Retina (tissue), 1 donor: ENCODE measurements at places on chromosomes 16 and 17.

DNA sequence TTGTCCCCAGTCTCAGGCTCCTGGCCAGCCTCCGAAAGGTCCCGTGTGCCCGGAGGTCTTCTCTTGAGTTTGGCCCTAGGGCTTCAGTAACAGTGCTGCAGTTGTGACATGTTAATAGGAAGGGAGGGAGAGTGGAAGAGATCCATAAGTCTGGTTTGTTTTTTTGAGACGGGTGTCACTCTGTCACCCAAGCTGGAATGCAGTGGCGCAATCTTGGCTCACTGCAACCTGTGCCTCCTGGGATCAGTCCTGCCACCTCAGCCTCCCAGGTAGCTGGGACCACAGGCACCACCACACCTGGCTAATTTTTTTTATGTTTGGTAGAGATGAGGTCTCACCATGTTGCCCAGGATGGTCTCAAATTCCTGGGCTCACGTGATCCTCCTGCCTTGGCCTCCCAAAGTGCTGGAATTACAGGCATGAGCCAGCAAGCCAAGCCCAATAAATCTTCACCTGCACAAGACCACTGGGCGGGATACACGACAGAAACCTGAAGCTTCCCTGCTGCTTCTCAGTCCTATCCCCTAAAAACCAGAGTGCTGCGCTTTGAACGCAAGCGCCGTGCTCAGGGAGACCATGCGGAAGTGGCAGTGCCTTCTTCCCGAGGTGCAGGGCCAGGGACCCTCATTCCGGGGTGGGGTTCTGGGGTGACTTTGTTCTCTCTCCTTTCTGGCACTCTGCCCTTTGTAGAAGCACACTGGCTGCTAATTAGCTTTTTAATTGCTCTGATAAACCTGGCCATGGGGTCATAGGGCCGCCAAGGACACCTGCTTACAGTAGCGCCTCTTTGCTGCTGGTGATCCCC, 10.9 kb downstream of the TRAF7 start:
- no peak for DNase-seq

DNA sequence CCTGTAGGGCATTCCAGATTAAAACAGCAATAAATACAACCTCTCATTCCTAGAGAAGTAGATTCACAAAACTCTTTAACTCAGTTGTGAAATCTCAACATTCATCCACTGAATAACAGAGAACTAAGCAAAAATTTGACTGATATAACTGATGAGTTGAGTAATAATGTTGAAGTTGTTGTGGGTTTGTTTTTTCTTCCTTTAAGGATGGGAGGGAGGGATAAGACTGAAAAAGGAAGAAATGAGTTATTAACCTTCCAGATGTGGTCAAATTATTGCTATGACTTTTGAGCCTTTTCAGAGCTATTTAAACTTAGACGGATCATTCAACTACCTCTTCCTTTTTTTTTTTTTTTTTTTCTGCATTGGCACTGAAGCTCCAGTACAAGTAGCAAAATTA, 38.6 kb downstream of the SKAP1 start:
- DNase-seq, result no peak

DNA sequence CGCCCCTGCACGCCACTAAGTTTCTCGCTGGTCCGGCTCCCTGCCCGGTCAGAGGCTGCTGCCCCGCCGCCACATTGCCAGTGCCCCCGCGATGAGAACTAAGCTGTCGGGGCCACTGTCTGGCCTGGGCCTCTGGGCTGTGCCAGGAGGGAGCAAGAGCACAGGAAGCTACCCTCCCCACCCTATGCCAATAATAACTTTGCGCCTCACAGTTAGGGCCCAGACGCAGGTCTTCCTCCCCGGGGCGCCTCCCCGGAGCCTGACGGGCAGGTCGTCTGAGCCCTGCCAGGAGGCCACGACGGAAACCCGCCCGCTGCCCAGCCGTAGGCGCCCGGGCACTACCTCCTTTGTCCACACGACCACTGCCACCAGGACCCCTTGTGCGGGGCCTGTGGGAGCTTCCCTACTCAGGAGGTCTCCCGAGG, 1.5 kb downstream of the ZFPM1 start:
- no peak for DNase-seq

DNA sequence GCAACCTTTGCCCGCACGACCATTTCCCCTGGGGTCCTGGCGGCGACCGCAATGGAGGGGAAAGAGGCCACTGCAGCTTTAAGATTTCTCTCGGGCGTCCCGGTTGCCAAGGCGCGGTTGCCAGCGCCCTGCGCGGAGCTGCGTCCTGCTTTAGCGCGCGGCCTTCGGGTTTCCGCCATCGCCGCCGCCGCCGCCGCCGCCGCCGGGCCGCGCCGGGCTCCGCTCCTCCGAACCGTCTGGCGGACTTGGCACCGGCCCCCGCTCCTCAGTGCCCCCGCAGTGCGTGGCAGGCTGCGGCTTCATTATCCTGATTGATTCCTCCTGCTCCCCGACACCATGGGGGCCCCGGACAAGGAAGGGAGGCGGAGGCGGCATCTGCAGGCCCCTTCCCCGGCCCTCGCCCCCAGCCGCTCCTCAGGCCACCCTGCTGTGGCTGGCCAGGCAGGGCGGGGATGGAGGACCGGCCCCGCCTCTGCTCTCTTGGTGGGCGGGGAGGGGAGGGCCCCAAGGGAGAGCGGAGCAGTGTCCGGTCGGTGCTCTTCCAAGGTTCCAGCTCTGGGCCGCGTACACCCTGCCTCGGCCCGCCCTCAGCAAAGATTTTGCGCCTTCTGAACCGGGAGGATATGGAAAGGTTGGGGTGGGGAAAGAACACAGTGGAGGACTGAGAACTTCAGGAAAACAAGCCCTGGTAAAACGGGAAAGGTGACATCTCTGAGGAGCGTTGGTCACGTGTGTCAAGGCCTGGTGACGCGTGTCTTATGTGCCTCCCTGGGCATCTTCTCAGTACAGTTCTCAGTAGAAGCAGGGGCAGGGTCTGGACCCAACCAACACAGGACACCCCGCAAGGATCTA, 34.0 kb downstream of the NEUROD2 start:
- DNase-seq, result peak; percentile 92
